CD8-positive, alpha-beta memory T cell (primary cell): ENCODE measurements at places on chromosomes 16 and 17.

- peak; percentile 32 for DNase-seq
Observed at GRCh38 chr17:74514632-74515334, 16.5 kb downstream of the CD300LB start.

DNA sequence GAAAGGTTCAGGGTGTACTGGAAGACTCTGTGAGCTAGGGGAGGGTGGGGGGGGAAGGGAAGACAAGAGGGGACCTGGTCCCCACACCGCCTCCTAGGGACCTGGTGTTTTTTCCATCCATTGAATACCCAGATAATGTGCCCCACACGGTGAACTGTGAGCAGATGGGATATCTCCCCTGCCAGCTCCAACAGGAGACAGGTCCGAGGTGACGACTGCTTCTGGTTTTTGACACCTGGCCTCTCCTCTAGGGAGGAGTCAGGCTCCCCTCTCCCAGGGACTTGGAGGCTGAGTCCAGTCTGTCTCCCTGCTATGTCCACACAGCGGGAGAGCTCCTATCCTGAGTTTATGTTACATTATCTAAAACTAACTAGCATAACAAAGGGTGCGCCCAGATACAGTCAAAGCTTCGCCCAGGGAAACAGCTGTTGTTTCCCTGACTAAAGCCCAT is 1.8 kb downstream of the MARVELD3 start:
- DNase-seq = no peak

- no peak for DNase-seq
Observed at GRCh38 chr16:47777220-47777619, 316.1 kb downstream of the PHKB start.

DNA sequence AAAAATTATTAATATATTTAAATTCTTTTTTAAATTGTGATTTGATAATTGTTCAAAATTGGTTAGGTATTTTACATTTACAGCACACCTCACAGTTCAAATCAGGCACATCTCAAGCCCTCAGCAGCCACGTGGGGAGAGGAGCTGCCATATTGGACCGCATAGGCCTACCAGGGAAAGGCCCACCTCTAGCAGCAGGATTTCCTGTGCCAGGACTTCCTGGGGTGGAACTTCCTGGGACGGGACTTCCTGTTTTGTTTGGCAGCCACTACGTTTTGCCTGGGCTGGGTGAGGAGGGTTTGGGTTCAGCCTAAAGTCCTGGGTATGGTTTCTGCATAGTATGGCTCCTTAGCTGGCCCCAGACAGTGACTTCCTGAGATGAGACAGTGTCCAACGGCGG is 298.5 kb upstream of the FOXF1 start:
- no peak for DNase-seq

- DNase-seq = no peak
Observed at GRCh38 chr16:58013201-58013956, 12.2 kb downstream of the USB1 start.
